ENCODE measurements at places on chromosomes 3 and 15. TPM values are rescaled to one million over a fixed set of nuclear protein-coding genes. Genes with fewer than 3 reads are reported as not detected.

Gene ROPN1
- not detected for total RNA-seq

Gene XYLB
- total RNA-seq = 8.8 TPM

Gene ECE2
- 0.17 TPM for total RNA-seq

Gene KLHL6
- under 0.01 TPM for total RNA-seq

Gene CCR9
- total RNA-seq = not detected

Gene GOLGA8Q
- 1.1 TPM for total RNA-seq

Gene ROBO2
- total RNA-seq = 0.43 TPM

Gene PRR20G
- total RNA-seq = not detected

Gene TYRO3
- total RNA-seq = 11.5 TPM

Gene RABL3
- total RNA-seq = 18.4 TPM

Gene CHRD
- 10.9 TPM for total RNA-seq

Gene ADAMTS17
- 4.8 TPM for total RNA-seq

Gene AP3B2
- total RNA-seq = 0.39 TPM

Gene SPATA12
- not detected for total RNA-seq

Gene C3orf22
- not detected for total RNA-seq

Gene CFAP92
- not detected for total RNA-seq

Gene SPINT1
- total RNA-seq = 0.36 TPM

Gene CAPN3
- 1.6 TPM for total RNA-seq

Gene SLC35G2
- 10.1 TPM for total RNA-seq

Gene ZMYND10
- total RNA-seq = 0.91 TPM

Gene ARL6IP5
- 126 TPM for total RNA-seq

Gene CLEC3B
- 29.6 TPM for total RNA-seq

Gene GOLGA8T
- 0.17 TPM for total RNA-seq
